Stimulated activated CD8-positive, alpha-beta memory T cell treated with anti-CD3 and anti-CD28 coated beads, Interleukin-2, amount 100 ng/mL, for 48 hours (primary cell): ENCODE measurements at places on chromosomes 5 and 9.

DNA sequence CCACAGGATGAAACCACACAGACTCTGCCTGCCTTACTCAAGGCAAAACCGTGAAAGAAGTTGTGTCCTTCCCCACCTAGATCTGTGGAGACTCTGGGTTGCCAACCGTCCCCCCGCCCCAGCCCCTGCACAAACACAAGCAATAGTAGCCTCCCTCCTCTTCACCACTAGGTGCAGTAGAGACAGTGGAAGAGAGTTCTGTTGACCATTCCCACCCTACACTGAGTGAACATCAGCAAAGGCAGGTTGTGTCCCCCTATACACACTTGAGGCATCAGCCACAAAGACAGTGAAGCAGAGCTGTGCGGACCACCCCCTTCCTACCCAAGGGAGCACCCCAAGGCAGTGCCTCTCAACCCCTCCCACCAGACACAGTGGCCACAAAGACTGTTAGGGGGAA lies 223.7 kb upstream of the NFIL3 start:
- no peak for DNase-seq

GRCh38 chr9:38130724-38131123 lies 61.7 kb upstream of the SHB start:
- DNase-seq = no peak

DNA sequence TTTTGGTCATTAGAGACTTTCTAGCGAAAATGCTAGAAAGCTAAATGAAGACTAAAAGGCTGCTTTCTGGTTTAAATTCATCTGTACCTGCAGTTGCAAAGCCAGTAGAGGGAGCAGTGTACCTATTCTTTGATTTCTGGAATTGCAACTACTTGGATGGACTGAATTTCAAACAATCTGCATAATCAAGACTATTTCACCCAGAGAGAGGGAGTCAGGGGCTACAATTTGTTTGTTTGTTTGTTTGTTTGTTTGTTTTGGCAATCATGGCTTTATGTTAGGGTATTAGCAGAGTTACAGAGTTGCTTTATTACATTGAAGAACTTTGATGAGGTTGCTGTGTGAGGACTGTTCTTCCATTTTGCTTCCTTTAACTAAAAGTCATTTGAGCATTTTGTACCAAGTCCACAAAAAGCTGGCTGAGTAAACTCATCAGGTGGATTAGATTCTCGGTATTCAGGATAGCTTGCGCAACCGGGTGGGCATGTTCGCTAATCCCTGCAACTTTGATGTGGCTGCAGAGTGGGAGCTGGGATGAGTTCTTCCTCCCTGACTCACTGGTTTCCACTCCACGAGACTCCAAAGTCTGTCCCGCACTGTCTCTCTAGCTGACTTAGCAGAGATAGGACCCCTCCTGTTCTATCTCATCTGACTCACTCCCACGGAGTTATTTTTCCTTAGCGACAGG lies 80.0 kb upstream of the TUT7 start:
- no peak for DNase-seq

- no peak for DNase-seq
Observed at GRCh38 chr5:133680830-133681565, 68.7 kb upstream of the FSTL4 start.

GRCh38 chr9:93771276-93771675 lies 183.9 kb downstream of the BARX1 start:
- DNase-seq = no peak

GRCh38 chr5:111308951-111309350 lies 84.8 kb downstream of the CAMK4 start:
- no peak for DNase-seq

DNA sequence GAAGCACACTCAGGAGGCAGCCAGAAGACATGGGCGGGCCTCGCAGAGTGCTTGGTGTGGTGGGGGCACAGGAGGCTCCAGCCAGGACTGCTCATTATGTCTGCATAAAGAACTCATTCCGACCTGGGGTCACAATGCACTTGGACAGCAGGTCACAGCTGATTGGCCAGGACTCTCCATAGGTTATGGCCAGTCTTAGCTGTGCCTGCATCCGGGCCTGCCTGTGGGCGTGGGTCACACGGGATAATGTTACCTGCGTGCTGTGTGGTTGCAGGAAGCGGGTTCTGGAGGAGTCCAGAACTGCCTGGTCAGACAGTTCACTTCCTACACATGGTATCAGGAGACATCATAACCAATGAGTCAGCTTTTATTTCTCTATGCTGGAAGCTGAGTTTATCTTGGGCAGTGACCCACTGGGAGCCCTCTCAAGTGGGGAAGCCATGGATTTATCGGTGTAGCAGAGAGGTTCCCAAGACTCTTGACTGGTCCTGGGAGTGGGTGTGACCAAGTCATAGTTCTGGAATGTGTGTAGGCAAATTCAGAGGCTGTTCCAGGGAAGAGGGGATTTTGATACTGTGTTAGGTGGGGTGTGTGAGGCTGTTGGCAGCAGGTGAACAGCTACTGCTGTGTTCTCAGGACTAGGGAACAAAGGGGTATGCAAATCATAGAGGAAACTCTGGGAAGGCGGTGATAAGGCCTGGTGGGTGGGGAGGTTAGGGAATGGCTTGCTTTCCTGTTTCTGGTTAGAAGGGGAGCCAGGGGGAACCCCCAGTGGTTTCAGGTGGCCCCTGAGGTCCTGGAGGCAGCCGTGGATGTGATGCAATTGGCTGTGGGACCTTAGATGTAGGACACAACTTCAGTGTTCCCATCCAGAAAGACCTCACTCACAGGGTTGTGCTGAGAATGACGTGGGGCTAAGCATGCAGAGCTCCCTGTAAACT lies 51.3 kb downstream of the ARHGEF37 start:
- DNase-seq = no peak

GRCh38 chr5:639584-640213 lies 27.6 kb downstream of the CEP72 start:
- no peak for DNase-seq

DNA sequence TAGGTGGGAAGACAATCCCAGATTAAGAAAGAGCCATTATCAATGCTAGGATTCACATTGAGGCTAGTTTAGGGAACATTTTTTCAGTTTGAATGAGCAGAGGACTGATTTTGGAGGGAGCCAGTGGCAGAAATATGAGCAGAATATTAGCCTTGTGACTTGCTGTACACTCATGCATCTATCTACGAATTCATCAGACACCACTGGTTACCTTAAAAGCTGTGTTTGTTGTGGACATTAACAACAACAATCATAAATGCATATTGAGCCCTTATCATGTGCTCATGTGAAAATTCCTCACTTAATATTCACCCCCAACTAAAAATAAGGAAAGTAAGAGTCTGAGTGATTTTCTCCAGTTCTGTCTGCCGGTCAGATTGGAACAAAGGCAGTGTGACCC lies 9.9 kb upstream of the SH3TC2 start:
- no peak for DNase-seq

DNA sequence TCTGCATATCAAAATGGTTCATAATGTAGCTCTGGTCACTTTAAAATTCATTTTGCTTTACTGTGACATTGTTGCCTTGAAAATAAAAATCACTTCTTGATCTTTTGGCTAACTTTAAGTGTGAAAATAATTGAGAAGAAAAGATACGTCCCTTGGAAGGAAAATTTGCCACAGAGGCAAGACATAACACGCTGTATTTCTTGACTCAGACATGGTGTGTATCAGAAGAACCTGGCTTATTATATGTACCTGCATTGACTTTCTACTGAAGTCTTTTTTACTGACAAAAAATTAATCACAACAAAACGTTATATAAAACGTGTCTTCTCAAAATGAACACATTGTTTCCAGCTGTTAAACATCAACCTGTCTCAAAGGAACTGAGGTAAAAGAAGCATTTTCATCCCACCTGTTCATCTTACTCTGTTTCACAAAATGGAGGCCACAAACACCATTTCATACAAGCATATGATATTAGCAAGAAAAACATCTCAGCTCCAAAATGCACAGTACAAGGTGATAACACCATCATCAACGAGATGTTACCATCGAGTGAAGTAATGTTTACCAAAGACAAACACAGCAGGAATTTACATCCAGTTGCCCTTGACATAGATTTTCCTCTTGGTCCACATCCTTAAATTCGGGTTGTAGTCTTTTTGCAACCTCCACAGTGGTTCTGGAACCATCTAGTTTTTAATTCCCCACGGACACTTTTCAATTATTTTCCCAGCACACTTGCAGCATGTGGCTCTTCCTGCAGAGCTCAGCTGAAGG lies 179.9 kb downstream of the GLIS3 start:
- no peak for DNase-seq

DNA sequence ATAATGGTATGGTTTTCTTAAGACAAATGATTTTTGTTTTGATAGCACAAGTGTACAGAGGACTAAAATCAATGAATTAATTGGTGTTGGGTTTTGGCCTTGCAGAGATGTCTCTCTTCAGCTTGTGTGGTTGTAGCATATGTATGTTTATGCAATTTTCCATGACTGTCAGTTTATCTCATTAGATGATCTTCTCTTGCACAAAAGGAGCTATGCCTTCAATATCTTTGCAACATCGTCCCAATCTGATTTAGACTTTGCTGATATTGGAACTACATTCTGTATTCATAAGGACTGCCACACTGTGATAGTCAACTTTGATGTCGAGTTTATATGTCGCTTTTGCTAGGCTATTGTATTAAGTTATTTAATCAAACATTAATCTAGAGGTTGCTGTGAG lies 140.0 kb upstream of the TAF11L2 start:
- DNase-seq = no peak

GRCh38 chr5:64487283-64487682 lies 18.5 kb upstream of the RGS7BP start:
- no peak for DNase-seq

DNA sequence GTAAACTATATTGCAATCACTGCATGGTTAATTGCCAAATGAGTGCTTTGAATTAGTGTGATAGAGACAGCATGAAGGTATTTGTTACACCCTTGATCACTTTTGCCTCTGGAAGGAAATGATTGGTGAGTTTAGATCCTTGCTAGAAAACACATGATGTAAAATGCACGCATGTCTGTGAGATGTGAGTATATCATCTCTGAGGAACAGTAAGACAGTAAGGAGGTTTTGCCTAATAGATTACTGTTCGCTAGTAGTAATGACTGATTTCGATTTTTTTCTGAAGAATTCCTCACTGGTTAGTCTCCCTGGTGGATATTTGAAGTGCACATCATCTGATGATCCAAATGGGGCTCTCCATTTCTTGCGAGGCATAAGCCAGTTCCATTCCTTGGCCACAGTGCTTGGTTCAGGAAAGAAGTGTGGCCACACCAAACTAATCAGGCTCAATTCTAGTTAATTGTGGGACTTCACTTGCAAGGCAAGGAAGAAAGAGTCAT lies 156.4 kb upstream of the ADRA1B start:
- no peak for DNase-seq

DNA sequence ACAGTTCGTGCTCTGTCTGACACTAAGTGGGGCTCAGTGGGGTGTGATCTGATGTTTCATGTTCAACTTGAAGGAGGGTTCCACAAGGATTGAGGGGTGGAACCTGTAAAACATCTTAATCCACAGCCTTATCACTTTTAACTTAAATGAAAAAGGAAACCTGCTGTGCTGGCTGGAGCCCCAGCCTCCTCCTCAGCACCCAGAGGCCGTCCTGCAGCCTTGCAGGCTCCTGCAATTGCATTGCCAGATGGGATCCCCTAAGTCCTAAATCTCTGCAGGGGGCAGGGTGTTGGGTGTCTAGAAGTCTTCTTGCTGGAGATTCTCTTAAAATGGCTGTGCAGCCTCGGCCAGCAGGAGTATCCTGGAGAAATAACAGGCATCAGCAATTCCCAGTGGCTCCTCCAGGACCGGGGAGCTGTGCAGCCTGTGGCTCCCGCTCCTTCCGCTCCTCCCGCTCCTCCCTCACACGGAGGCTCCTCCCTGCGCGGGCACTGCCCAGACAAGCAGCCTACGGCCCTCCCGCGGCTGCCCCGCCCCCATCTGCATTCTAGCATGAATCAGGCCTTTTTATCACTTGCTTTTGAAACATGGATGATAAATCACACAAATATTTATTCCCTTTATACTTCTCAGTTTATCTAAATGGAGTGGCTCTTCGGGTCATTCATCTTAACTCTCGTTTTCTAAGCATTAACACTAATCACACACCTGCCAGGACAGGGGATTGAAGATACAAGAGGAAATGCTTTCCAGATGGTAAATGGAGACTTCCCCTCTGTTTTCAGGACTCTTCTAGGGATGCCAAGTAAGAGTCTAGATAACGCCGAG lies 131.0 kb downstream of the ADAMTS16 start:
- no peak for DNase-seq

DNA sequence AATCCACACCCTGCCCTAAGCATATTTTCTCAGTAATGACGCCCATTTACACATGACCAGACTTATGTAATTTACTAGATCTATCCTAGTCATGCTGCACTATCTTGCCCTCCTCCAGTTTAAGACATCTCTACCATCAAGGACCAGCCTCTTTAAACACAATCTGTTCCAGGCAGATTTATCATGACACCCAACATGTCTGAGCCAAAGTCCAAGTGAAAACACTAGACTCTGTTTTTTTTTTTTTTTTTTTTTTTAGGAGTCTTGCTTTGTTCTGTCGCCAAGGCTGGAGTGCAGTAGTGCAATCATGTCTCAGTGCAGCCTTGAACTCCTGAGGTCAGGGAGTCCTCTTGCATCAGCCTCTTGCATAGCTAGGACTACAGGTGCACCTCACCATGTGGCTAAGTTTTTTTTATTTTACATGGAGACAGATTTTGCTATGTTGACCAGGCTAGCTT lies 354.6 kb downstream of the ARRDC3 start:
- no peak for DNase-seq

- DNase-seq = no peak
Observed at GRCh38 chr9:5518171-5518936, 8.0 kb downstream of the PDCD1LG2 start.

DNA sequence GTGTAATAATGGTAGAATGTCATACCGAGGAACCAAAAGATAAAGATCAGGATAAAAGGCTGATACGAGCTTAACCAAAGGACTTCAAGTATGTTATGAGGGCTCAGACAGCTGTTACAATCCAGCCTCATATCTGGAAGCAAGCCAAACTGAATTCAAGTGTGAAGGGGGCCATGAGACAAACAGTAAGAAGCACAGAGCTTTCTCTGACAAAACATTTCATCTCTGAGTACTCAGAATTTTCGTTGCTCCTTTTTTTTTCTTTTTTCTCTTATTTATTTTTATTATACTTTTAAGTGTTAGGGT lies 52.9 kb upstream of the CD180 start:
- no peak for DNase-seq

DNA sequence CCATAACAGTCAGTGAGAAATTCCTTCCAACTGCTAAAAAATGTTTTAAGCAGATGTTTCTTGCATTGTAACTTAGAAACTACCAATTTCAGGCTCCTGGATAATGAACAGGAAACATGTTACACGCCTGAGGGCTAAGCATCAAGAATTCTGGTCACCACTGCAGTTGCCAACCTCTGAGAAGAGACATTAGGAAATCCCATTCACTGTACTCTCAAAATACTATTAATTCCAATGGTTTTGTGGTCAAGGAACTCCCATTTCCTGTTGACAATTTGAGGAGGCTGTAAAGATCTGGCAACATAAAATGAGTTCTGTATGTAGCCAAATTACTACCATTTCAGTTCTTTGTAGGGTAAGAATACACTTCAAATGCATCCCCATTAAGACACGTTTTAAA lies 456.0 kb upstream of the MEF2C start:
- no peak for DNase-seq

GRCh38 chr9:134559013-134559412 lies 82.6 kb upstream of the COL5A1 start:
- DNase-seq = no peak
